ENCODE measurements at places on chromosomes 4 and X. TPM values are rescaled to one million over a fixed set of nuclear protein-coding genes. Genes with fewer than 3 reads are reported as not detected.

GRCh38 chr4:82712561-82712960, 86.0 kb downstream of the SCD5 start:
- DNase-seq, result no peak
- no peaks in the 10 kb centered on the region for H3K36me3 ChIP-seq
- no peak overlapping the region for H3K27ac ChIP-seq
- no peak overlapping the region for H3K4me3 ChIP-seq
- no peaks in the 10 kb centered on the region for H3K27me3 ChIP-seq
- H3K4me1 ChIP-seq, result peaks cover 4% of the 10 kb centered on the region

GRCh38 chrX:12975991-12976558, 1.2 kb downstream of the TMSB4X start:
- peak overlapping the region; percentile 90 for H3K4me3 ChIP-seq
- peak overlapping the region; percentile 94 for H3K27ac ChIP-seq
- DNase-seq, result peak; percentile 27
- peaks cover 28% of the 10 kb centered on the region for H3K4me1 ChIP-seq
- H3K36me3 ChIP-seq, result peaks cover 4% of the 10 kb centered on the region
- no peaks in the 10 kb centered on the region for H3K27me3 ChIP-seq

DNA sequence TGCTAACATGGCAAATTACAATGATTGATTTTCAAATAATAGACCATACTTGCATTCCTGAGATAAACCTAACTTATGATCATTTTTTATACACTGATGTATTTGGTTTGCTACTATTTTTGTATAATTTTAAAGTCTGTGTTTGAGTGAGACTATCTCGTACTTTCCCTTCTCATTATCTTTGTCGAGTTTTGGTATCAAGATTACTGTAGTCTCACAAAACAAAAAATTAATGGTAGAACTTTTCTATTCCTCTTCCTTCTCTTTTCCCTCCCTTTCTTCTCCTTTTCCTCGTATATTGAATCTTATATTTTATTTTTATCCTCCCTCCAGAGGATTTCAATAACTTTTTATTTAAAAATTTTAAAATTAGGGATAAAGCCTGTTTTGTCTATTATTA, 41.5 kb downstream of the RGS12 start:
- H3K27ac ChIP-seq, result no peak overlapping the region
- DNase-seq, result no peak
- no peaks in the 10 kb centered on the region for H3K36me3 ChIP-seq
- no peak overlapping the region for H3K4me3 ChIP-seq

UGT2B17 gene
- not detected for total RNA-seq

LDB2 gene
- 4.9 TPM for total RNA-seq

GRCh38 chr4:170025523-170026252, 507 bp downstream of the MFAP3L start:
- no peaks in the 10 kb centered on the region for H3K36me3 ChIP-seq
- H3K27me3 ChIP-seq, result no peaks in the 10 kb centered on the region
- no peak overlapping the region for H3K27ac ChIP-seq
- DNase-seq, result no peak
- peak overlapping the region; percentile 92 for H3K4me3 ChIP-seq

Measured in astrocyte (in vitro differentiated cells and primary cell).